ENCODE measurements at places on chromosomes 12 and 14. TPM values are rescaled to one million over a fixed set of nuclear protein-coding genes. Genes with fewer than 3 reads are reported as not detected.

DNA sequence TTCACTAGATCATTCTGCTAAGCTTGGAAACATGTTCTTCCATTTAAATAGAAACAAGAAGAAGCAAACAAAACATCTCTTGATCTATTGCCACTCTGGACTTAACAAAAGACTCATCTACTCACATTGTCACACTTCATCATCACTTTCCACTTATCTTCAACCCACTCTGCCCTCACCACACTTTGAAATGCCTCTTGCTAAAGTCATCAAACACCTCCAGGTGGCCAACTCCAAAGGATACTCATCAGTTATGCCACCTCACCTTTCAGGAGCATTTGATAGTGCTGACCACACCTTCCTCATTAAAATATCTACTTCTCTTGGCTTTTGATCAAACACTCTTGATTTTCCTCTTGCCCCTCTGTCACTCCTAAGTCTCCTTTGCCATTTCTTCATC lies 7.2 kb downstream of the EFCAB11 start:
- peaks cover 4% of the 10 kb centered on the region for H3K36me3 ChIP-seq
- no peak overlapping the region for H3K4me3 ChIP-seq
- no peaks in the 10 kb centered on the region for H3K4me1 ChIP-seq

GRCh38 chr14:74616996-74617700 lies 5.1 kb upstream of the LTBP2 start:
- no peaks in the 10 kb centered on the region for H3K36me3 ChIP-seq
- H3K27ac ChIP-seq: peak overlapping the region; percentile 92
- peaks cover 86% of the 10 kb centered on the region for H3K4me1 ChIP-seq
- DNase-seq: no peak

GRCh38 chr14:73719791-73720190 lies 5.6 kb upstream of the PNMA1 start:
- H3K4me1 ChIP-seq: peaks cover 54% of the 10 kb centered on the region
- H3K36me3 ChIP-seq: peaks cover 54% of the 10 kb centered on the region
- no peak overlapping the region for H3K27ac ChIP-seq
- no peak overlapping the region for H3K4me3 ChIP-seq
- H3K27me3 ChIP-seq: no peaks in the 10 kb centered on the region
- DNase-seq: no peak

DNA sequence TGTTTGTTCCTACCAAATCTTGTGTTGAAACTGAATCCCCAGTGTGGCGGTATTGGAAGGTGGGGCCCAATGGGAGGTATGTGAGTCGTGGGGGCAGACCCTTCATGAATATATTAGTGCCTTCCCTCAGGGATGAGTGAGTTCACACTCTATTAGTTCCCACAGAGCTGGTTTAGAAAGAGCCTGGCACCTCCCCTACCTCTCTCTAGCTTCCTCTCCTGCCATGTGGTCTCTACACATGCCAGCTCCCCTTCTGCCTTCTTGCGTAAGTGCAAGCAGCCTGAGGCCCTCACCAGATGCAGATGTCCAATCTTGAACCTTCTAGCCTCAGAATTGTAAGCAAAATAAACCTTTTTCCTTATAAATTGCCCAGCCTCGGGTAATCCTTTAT lies 105.8 kb downstream of the SPTSSA start:
- H3K4me3 ChIP-seq: no peak overlapping the region
- DNase-seq: no peak
- no peaks in the 10 kb centered on the region for H3K27me3 ChIP-seq

DNA sequence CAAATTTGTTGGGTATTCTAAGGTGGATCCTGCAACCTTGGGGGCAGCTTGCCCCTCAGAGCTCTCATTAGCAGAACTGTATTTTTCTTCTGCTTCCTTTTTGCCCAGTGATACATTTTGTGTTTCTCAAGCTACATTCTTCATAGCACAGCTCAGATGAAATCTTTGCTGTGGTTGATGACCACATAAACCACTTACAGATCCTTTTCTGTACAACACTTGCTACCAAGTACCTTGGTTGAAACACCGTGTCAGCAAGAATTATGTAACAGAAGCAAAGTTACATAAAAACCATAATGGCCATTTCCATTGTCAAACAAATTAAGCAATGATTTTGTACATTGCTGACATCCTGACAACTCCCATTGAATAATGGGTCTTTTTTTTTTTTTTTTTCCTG lies 9.7 kb upstream of the PLBD1 start:
- no peak overlapping the region for H3K4me3 ChIP-seq
- H3K4me1 ChIP-seq: no peaks in the 10 kb centered on the region
- DNase-seq: no peak
- H3K27me3 ChIP-seq: peaks cover 5% of the 10 kb centered on the region
- H3K27ac ChIP-seq: no peak overlapping the region

- no peaks in the 10 kb centered on the region for H3K27me3 ChIP-seq
- peaks cover 21% of the 10 kb centered on the region for H3K4me1 ChIP-seq
- H3K27ac ChIP-seq: no peak overlapping the region
These were observed 40.5 kb upstream of the GPR68 start for GRCh38 chr14:91284791-91285548.

Gene GPR68
- 0.11 TPM for total RNA-seq

GRCh38 chr12:81015510-81015909 lies 62.4 kb upstream of the ACSS3 start:
- H3K36me3 ChIP-seq: no peaks in the 10 kb centered on the region
- no peak overlapping the region for H3K27ac ChIP-seq
- H3K4me1 ChIP-seq: no peaks in the 10 kb centered on the region
- peaks cover 65% of the 10 kb centered on the region for H3K27me3 ChIP-seq
- no peak for DNase-seq

DNA sequence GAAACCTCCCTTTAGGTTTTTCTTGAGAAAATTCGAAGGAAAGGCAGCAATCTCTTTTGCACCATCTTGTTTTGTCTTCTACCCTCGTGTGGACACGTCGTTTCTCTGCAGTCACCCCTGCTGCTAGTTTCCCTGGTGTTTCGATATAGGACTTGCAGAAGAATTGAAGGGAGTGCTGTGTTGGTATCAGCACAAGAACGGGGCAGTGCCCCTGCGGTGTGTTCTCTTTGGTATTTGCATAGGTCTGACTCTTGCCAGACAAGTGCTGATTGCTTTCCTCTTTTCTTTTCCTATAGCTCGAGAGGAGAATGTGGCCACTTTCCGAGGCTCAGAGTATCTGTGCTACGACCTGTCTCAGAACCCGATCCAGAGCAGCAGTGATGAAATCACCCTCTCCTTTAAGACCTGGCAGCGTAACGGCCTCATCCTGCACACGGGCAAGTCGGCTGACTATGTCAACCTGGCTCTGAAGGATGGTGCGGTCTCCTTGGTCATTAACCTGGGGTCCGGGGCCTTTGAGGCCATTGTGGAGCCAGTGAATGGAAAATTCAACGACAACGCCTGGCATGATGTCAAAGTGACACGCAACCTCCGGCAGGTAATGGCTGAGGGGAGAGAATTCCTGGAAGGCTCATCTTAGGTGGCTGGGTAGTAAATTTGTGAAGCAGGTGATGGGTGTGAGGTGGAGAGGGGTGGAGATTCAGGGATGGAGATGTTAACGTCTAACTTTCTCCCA lies 474.8 kb downstream of the NRXN3 start:
- no peak for DNase-seq
- no peaks in the 10 kb centered on the region for H3K27me3 ChIP-seq
- H3K36me3 ChIP-seq: no peaks in the 10 kb centered on the region

Gene PRH2
- total RNA-seq: not detected
